CD4-positive, alpha-beta T cell treated with Interleukin-10 for 1 hour (primary cell): ENCODE measurements at places on chromosomes 3 and 15.

DNA sequence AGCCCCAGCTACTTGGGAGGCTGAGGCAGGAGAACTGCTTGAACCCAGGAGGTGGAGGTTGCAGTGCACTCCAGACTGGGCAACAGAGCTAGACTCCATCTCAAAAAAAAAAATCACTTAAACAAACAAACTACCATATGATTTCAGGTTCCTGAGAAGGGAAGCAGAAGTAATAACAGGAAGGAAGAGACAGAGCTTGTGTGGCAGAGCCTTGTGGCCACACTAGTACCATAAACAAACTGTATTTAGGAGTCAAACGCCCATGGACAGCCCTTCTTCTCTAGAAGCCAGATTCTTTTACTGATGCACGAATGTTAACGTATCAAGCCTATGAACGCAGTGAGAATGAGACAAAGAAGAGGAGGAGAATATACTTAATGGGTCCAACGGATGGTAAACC lies 12.0 kb downstream of the MTMR10 start:
- DNase-seq: no peak

DNA sequence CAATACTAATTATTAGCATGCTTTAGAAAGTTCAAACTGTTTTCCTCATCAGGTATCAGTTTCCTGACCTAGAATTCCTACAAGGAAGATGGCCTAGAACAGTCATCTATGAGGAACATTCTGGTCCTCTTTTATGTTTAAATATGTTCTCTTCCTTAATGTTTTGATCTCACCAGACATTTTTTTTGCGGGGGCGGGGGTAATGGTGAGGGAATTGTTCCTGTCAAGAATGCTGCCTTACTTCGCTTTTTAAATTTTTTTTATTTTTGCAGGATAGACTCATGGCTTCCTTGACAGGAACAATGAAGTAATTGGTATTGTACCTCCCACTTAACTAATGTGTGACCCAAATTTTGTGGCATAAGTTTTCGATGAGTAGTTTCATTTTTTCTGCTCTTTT lies 44.3 kb upstream of the NANOGP8 start:
- no peak for DNase-seq

GRCh38 chr3:87311309-87311708 lies 34.9 kb upstream of the POU1F1 start:
- DNase-seq: no peak

DNA sequence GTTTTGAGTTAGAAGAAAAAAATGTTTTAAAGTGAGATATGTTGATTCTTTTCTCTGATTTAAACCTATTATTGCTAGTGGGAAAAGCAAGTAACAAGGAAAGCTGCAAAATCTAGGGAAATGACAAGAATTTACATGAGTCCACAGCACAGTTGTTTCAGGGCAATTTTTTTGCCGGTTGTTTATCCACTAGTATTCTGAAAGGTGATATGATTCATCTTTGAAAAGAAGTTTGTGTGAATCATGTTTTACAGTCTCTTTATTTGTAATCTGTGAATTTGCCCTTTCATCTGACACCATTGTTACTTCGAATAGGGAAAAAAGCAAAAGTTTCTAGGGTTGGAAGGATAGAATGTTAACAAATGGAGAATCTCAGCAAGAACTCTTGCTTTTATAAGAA lies 894.7 kb downstream of the OTOL1 start:
- DNase-seq: no peak

DNA sequence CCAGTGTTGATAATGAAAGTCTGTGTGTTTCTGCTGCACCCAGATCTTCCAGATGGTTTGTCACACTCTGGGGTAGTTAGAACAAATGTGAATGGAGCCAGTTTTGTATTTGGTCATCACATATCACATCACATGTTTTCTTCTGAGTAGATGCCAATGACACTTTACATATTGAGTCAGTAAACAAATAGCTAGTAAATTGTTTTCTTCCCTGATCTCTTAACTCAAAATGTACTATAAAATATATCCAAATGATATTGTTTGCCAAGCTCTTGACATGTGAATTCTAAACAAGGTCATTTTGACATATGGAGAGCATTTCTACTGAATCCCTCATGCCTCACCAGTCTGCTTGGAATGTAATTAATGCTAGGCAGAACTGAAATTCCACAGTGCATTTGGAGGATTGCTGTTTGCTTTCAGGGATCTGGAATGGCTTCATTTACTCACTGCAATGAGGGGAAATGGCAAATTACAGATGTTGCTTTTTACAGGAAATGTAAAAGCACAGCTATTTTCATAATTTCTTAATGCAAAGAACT lies 45.0 kb downstream of the PDHB start:
- no peak for DNase-seq

DNA sequence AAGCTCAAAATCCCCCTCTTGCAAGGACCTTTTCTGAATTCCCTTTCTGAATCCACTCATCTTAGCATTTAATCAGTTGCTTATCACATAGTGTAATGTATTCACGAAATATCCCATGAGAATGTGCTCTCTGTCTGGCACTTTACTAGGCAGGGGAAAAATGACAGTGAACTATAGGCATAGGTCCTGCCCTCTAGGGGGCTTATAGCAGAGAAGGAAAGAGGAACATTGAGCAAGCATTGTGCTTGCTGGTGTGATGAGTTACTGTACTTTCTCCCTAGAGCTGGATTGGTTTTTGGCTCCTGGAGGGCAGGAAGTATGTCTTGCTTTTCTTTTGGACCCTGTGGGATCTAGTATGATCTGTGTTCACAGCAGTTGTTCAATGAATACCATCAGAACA lies 26.5 kb downstream of the DUOX2 start:
- DNase-seq: no peak

- no peak for DNase-seq
Observed at GRCh38 chr3:112874725-112875124, 28.1 kb upstream of the CD200R1L start.

DNA sequence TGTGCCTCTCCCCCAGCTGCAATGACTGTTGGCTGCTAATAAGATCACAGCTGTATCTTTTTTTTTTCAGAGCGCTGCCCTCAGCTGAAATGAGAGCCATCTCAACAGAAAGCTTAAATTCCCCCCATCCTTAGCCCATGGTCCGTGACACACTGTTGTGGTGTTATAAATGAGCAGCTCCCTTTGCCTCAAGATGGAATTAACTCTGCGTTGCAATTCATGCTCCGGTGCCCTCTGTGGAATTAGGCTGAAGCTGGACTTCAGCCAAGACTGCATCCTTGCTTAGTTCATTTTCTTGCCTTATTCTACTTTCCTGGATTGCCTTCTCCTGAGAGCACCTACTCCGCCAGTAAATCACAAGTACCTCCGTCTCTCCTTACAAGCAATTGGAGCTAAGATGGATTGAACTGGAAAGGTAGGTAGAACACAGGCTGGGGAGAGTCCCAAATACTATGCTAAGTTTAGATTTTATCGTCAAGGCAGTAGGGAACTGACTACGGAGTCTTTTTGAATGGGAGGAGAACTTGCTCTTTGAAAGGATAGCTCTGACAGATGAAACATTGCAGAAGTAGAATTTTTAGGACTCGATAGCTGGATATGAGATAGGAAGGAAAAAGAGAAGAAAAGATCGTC lies 39.0 kb upstream of the THRB start:
- DNase-seq: no peak

GRCh38 chr3:117587416-117587815 lies 877.8 kb downstream of the TUSC7 start:
- no peak for DNase-seq

DNA sequence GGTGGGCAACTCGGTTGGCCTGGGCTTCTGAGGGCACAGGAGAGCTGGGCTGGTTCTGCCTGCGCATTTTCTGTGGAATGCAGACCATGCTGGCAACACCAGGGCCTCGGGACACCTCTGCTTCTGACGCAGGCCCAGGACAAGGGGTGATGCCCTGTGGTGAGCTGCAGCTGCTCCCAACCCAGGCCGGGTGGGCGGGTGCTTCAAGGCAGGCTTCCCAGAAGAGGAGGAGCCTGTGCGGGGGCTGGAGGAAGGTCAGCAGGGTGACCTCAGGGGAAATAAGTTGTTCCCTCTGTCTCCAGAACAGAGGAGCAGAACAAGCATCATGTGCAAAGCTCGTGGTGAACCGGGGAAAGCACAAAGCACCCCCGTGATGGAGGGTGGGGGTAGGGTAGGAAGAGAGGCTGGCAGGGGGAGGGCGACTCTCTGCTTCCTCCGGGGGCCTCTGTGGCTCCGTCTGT lies 11.0 kb upstream of the PLXNA1 start:
- no peak for DNase-seq

- DNase-seq: no peak
Observed at GRCh38 chr15:55649058-55649423, 60.9 kb upstream of the PYGO1 start.

DNA sequence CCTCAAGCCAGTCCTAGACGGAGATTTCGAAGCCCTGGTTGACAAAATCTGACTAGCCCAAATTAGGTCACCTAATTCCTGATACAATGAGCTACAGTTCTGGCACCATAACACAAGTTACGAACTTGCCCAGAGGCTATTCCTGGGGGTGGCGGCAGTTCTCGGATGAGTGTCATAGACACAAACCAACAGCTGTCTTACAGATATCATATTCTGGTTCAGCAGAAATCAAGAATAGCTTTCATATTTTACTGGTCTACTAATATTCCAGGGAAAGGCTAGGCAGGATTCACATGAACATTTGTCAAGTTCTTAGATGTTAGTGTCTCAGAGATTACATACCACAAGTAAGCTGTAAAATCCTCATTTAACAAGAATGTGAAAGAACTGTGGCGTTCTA lies 8.8 kb downstream of the ANAPC13 start:
- no peak for DNase-seq

DNA sequence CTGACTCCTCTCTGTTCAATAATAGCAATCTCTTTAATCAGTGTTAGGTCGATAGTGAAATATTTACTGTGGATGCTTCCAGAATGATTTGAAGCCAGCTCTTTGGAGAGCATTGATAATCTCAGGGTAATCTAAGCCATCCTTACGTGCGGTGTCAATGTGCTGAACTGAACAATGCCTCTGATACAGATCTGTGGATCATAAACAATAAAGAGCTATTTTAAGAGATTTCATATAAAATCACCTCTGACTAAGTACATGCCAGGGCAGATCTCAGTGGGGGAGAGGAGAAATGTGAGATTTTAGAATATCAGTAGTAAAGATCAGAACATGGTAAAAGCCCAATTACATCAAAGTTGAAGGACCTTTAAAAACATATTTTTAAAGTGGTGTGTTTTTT lies 319.3 kb upstream of the GBE1 start:
- no peak for DNase-seq

- no peak for DNase-seq
Observed at GRCh38 chr15:57915827-57916531, 149.5 kb downstream of the ALDH1A2 start.

DNA sequence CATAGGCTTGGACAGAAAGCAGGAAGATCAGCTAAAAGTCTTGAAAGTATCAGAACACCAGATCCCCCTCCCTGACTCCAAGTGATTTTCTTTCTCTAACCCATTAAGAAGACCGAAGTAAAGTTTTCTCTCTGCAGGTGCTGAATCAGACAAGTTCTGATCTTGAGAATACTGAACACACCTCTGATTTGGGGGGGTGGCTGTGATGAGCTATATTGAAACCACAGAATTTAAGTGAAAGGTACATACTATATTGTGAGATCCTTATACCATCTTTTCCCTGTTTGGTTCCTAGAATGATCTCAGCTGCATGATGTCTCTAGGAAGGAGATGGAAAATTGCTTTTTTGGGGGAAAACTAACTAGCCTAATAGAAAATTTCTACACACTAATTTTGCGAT lies 196.0 kb downstream of the DIPK2A start:
- DNase-seq: no peak

GRCh38 chr3:24683633-24684384 lies 189.2 kb upstream of the THRB start:
- no peak for DNase-seq

GRCh38 chr3:138332472-138333073 lies 2.9 kb upstream of the NME9 start:
- DNase-seq: peak; percentile 33

GRCh38 chr3:61864886-61865285 lies 303.5 kb downstream of the PTPRG start:
- DNase-seq: no peak

DNA sequence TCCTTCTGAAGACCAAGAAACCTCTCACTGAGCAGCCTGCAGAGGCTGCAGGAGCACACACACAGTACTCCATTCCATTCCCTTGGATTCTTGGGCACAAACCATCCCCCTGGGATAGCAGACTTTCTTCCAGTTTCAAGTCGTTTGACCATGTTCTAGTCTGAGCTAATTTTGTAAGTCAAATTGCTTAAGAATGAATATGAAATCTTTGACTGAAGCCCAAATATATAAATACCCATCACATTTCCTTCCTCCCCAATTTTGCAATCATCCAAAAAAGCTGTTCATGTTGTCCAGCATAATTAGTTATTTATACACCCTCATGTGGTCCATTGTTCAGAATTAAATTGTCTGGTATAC lies 231.2 kb upstream of the TPRG1 start:
- no peak for DNase-seq
